ENCODE measurements at places on chromosomes 1 and 21.
A peak's percentile ranks its signal among the peaks of the same experiment; 100 is the strongest.

DNA sequence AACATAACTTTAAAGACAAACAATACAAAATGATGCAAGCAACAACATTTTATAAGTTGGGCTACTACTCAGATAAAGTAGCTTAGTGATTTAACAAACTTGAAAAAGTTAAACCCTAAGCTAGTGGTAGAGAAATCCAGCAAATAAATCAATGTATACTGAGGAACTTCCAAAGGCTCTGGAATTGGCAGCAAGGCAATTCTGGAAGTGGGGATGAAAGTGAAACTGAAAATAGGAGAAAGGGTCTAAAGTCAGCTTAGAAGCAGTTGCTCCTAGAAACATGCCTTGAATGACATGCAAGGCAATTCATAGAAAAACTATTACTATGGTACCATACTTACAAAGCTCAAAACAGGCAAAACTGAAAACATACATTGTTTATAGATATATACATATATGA is 90.0 kb upstream of the CAMK1G start:
- H3K27me3 ChIP-seq = no peaks in the 10 kb centered on the region
- H3K4me1 ChIP-seq = no peaks in the 10 kb centered on the region
- H3K4me3 ChIP-seq = no peak overlapping the region
- no peak overlapping the region for H3K27ac ChIP-seq
- no peaks in the 10 kb centered on the region for H3K36me3 ChIP-seq

- H3K27ac ChIP-seq = no peak overlapping the region
- H3K27me3 ChIP-seq = no peaks in the 10 kb centered on the region
- no peak overlapping the region for H3K4me3 ChIP-seq
- peak; percentile 95 for DNase-seq
- no peaks in the 10 kb centered on the region for H3K36me3 ChIP-seq
Observed at GRCh38 chr1:46179138-46180081, 3.1 kb upstream of the P3R3URF start.

- no peak overlapping the region for H3K27ac ChIP-seq
- no peak overlapping the region for H3K4me3 ChIP-seq
Observed at GRCh38 chr1:96641282-96641681, 80.3 kb upstream of the PTBP2 start.

GRCh38 chr1:5416518-5416917 is 575.7 kb downstream of the NPHP4 start:
- H3K4me3 ChIP-seq = no peak overlapping the region
- no peaks in the 10 kb centered on the region for H3K27me3 ChIP-seq
- no peak for DNase-seq
- H3K27ac ChIP-seq = no peak overlapping the region
- H3K36me3 ChIP-seq = no peaks in the 10 kb centered on the region

GRCh38 chr1:32044234-32044633 is 28.5 kb upstream of the TMEM39B start:
- no peak overlapping the region for H3K27ac ChIP-seq
- H3K36me3 ChIP-seq = peaks cover 10% of the 10 kb centered on the region
- no peaks in the 10 kb centered on the region for H3K4me1 ChIP-seq
- no peak for DNase-seq
- H3K4me3 ChIP-seq = no peak overlapping the region
- H3K27me3 ChIP-seq = no peaks in the 10 kb centered on the region

DNA sequence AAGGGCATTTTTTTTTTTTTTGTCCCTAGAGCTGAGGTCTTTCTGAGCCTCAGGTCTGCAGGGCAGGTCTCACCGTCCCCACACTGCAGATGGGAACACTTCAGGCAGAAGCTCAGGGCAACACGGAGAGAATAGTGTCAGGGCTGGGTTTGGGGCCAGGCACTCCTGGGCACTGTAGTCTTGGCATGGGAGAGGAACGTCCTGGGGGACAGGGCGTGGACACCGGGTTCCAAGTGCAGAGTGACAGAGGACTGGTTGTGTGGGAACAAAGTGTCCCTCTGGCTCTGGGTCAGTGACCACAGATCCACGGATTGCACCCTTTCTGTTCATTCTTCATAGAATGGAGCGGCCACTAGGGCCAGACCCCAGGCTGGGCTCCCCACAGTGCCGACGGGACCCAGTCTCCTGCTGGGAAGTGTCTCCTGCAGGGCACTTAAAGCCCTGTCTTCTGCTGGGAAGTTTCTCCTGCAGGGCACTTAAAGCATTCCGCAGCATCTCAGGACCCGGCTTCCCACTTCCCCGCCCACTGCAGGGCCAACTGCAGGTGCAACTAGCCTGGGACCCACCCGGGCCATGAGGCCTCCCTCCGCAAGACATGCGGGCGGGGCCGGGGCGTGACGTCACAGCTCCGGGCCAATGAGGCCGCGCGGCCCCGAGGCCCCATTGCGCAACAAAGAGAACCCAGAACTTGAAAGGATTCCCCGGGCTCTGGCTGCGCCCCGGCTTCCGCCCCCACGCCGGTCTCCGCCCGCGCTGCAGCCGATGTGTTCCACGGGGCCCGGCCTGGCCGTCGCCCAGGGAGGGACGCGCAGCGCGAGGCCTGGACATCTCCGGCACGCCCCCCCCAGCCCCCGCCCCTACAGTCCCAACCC is 1.2 kb downstream of the GPR153 start:
- H3K27ac ChIP-seq = peak overlapping the region; percentile 72
- H3K36me3 ChIP-seq = no peaks in the 10 kb centered on the region
- peak; percentile 73 for DNase-seq
- H3K27me3 ChIP-seq = no peaks in the 10 kb centered on the region

DNA sequence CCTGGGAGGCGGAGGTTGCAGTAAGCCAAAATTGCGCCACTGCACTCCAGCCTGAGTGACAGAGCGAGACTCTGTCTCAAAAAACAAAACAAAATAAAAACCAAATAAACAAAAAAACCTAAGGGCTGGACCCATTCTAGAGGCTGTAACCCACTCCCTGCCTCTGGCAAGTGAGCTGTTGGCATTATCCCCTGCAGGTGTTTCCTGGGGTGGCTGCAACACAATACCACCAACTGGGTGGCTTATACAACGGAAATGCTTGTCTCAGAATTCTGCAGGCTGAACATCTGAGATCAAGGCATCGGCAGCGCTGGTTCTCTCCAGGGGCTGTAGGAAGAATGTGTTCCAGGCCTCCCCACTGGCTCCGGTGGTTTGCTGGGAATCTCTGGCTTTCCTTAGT is 15.2 kb downstream of the LRRC38 start:
- no peaks in the 10 kb centered on the region for H3K4me1 ChIP-seq
- H3K27me3 ChIP-seq = peaks cover 6% of the 10 kb centered on the region
- no peaks in the 10 kb centered on the region for H3K36me3 ChIP-seq
- no peak overlapping the region for H3K27ac ChIP-seq
- no peak for DNase-seq

- H3K4me1 ChIP-seq = peaks cover 25% of the 10 kb centered on the region
- no peaks in the 10 kb centered on the region for H3K36me3 ChIP-seq
- no peak for DNase-seq
- H3K4me3 ChIP-seq = no peak overlapping the region
- no peaks in the 10 kb centered on the region for H3K27me3 ChIP-seq
Observed at GRCh38 chr1:205440476-205441317, 15.1 kb downstream of the BLACAT1 start.

- H3K4me3 ChIP-seq = no peak overlapping the region
- no peaks in the 10 kb centered on the region for H3K4me1 ChIP-seq
- no peak overlapping the region for H3K27ac ChIP-seq
- H3K36me3 ChIP-seq = no peaks in the 10 kb centered on the region
- no peak for DNase-seq
Observed at GRCh38 chr1:221228594-221228993, 349.4 kb downstream of the HLX start.

GRCh38 chr1:42370876-42371549 is 9.6 kb upstream of the RIMKLA start:
- no peak overlapping the region for H3K27ac ChIP-seq
- H3K4me1 ChIP-seq = no peaks in the 10 kb centered on the region
- H3K27me3 ChIP-seq = no peaks in the 10 kb centered on the region
- no peak overlapping the region for H3K4me3 ChIP-seq

DNA sequence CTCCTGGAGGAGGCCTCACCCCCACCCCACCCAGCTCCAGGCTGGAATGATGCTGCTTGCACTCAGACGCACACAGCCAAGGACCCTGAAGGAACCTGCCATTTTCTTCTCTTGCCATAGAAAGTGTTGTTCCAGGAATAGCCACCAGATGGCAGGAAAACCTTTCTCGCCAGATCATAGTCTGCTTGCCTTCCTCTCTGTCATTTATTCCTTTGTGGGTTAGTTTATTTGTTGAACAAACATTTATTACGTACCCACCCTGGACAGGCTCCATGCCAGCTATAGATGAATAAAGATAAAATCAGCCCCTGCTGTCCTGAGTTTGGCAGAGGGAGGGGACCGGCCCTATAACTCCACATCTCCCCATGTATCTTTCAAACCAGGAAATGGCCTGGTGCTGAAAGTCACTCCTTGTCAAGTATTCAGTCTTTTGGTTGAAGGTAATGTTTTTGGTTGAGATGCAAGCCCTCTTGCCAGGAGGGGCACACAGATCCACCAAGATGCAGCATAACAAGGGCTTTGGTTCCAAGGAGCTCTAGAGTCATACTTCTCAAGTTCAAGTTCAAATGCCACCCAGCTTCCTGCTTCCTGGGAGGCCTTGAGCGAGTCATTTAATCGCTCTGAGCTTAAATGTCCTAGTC is 7.0 kb upstream of the KCNC4 start:
- no peaks in the 10 kb centered on the region for H3K36me3 ChIP-seq
- no peak for DNase-seq
- no peak overlapping the region for H3K27ac ChIP-seq
- no peak overlapping the region for H3K4me3 ChIP-seq
- H3K4me1 ChIP-seq = peaks cover 5% of the 10 kb centered on the region

- H3K36me3 ChIP-seq = no peaks in the 10 kb centered on the region
- DNase-seq = no peak
- H3K4me3 ChIP-seq = no peak overlapping the region
- no peak overlapping the region for H3K27ac ChIP-seq
Observed at GRCh38 chr1:37741662-37742061, 23.3 kb downstream of the EPHA10 start.

- DNase-seq = no peak
- H3K4me3 ChIP-seq = no peak overlapping the region
- H3K36me3 ChIP-seq = peaks cover 2% of the 10 kb centered on the region
Observed at GRCh38 chr1:214383381-214384372, 102.7 kb downstream of the SMYD2 start.

DNA sequence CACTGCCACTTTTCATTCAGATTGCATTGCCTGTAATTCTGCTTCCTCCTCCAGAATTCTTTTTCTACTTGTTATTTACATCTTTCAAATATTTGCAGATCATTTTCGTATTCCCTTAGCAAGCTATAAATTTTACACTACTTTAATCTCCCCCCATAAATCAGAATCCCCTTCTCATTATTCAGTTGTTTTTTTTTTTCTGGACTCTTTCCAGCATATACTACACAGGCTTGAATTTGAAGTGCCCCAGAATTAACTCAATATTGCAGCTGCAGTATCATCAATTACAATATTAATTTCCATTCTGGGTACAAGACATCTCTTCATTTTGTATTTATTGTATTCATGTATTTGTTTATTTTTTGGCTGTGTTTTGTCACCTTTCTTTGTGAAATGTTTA is 1494.3 kb downstream of the AMY1C start:
- H3K4me1 ChIP-seq = no peaks in the 10 kb centered on the region
- H3K27me3 ChIP-seq = no peaks in the 10 kb centered on the region
- H3K4me3 ChIP-seq = no peak overlapping the region
- no peak for DNase-seq
- H3K27ac ChIP-seq = no peak overlapping the region
